GM23338 (cell line): ENCODE measurements at places on chromosomes 4 and X. TPM values are rescaled to one million over a fixed set of nuclear protein-coding genes. Genes with fewer than 3 reads are reported as not detected.

The STARD8 gene
- total RNA-seq, result 3.5 and 5.6 TPM in 2 replicates

The NHS gene
- total RNA-seq, result 5.6 and 8.2 TPM in 2 replicates

The CXCL1 gene
- 1.6 and 1.9 TPM in 2 replicates for total RNA-seq

The GPR34 gene
- total RNA-seq, result not detected in 2 replicates

The NLRP2B gene
- total RNA-seq, result not detected in 2 replicates

The PPARGC1A gene
- total RNA-seq, result 0.54 and 3.3 TPM in 2 replicates

- no peak for DNase-seq
These were observed 63.3 kb downstream of the GALNT7 start for GRCh38 chr4:173231916-173232315.

- no peak for DNase-seq
These were observed 104.9 kb upstream of the ARMCX2 start for GRCh38 chrX:101764538-101764937.

The CT83 gene
- total RNA-seq, result not detected in 2 replicates

- DNase-seq, result peak; percentile 21
These were observed 150.3 kb downstream of the FBXW7 start for GRCh38 chr4:152385551-152385950.

The ZFYVE28 gene
- total RNA-seq, result 4.6 and 8.7 TPM in 2 replicates

The HEPH gene
- 52.5 and 64.7 TPM in 2 replicates for total RNA-seq

GRCh38 chrX:110588164-110588563 is 207.5 kb downstream of the CHRDL1 start:
- DNase-seq, result no peak

The GPR78 gene
- total RNA-seq, result 2.6 and 2.7 TPM in 2 replicates

GRCh38 chr4:33349376-33349775 is 2629.2 kb downstream of the PCDH7 start:
- no peak for DNase-seq

The GLRA3 gene
- total RNA-seq, result 0.03 TPM in 1 of 2 replicates, not detected in the other

DNA sequence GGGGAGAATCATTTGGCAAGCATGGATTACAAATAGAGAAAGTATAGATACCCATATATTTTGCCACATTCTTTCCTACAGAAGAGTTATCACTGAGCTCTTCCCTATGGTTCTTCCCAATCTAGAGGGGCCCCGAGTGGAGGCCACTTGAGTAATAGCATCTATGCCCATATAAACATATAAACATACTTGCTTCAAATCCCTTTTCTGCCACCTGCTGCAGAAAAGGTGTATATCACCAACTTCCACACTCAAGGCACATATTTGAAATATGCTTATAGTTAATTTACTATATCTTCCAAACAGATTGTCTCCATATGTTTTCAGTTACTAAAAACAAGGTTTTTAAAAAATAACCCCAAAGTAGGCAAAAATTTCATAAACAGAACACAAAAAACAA is 642.8 kb upstream of the DIPK2B start:
- DNase-seq, result no peak

The ERAS gene
- total RNA-seq, result 1.3 TPM in 1 of 2 replicates, not detected in the other

DNA sequence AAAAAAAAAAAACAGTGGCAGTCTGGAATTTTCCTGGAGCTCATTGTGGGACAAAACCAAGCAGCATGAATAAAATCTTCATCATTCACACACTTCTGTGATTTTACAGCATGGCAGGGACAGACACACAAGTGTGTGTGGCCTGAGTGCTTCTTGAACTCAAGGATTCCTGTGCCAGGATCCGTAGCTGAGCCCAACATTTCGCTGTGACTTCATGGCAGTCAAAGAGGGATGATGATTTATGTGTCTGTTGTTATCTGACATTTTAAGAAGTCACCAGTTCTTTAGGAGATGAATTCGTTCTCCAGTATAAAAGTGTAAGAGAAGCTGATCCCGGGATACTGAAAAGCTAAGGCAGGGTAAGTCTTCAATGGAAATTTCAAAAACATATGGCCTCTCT is 57.0 kb downstream of the ING2 start:
- DNase-seq, result no peak

GRCh38 chrX:24285082-24285481 is 28.8 kb downstream of the SUPT20HL2 start:
- DNase-seq, result no peak

- DNase-seq, result no peak
These were observed 5.1 kb upstream of the SFRP2 start for GRCh38 chr4:153794006-153794405.

The CT45A3 gene
- total RNA-seq, result not detected in 2 replicates

DNA sequence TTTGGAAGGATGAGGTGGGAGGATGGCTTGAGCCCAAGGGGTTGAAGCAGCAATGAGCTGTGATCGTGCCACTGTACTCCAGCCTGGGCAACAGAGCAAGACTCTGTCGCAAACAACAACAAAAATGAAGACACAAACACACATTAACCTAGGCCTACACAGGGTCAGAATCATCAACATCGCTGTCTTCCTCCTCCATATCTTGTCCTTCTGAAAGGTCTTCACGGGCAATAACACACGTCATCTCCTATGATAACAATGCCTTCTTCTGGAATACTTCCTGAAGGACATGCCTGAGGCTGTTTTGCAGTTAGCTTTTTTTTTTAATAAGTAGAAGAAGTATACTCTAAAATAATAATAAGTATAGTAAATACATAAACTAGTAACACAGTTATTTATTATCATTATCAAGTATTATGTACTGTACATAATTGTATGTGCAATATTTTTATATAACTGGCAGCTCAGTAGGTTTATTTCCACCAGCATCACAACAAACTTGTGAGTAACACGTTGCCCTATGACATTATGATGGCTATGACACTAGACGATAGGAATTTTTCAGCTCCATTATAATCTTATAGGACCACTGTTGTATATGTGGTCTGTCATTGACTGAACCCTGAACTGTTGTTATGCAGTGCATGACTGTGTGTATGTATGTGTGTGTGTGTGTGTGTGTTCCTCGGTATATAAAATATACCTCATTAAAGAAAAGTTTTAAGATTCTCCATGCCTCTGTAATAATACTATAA is 69.2 kb upstream of the MAML3 start:
- DNase-seq, result no peak
